ENCODE measurements at places on chromosomes 3 and 15. TPM values are rescaled to one million over a fixed set of nuclear protein-coding genes. Genes with fewer than 3 reads are reported as not detected.

Gene MUC20
- 2.7 TPM for total RNA-seq

Gene AEN
- total RNA-seq: 29.0 TPM

Gene DNAJA4
- 23.5 TPM for total RNA-seq

Gene FBXO22
- total RNA-seq: 10.4 TPM

Gene SLC22A13
- total RNA-seq: 0.29 TPM

Gene TMEM212
- not detected for total RNA-seq

All from esophagus muscularis mucosa (tissue), 4 donors.